ENCODE measurements at places on chromosomes 6 and 20. TPM values are rescaled to one million over a fixed set of nuclear protein-coding genes. Genes with fewer than 3 reads are reported as not detected.

GRCh38 chr6:74170118-74170517 lies 474.1 kb downstream of the CD109 start:
- no peak overlapping the region for H3K4me3 ChIP-seq
- H3K27me3 ChIP-seq: no peaks in the 10 kb centered on the region
- no peak for DNase-seq

GRCh38 chr6:148548749-148549140 lies 198.1 kb upstream of the UST start:
- no peaks in the 10 kb centered on the region for H3K4me1 ChIP-seq
- H3K36me3 ChIP-seq: no peaks in the 10 kb centered on the region

The BAK1 gene
- 56.3 TPM for total RNA-seq

- peak overlapping the region; percentile 52 for H3K27ac ChIP-seq
- H3K36me3 ChIP-seq: peaks cover 15% of the 10 kb centered on the region
- H3K27me3 ChIP-seq: no peaks in the 10 kb centered on the region
- peaks cover 46% of the 10 kb centered on the region for H3K4me1 ChIP-seq
These were observed 112.2 kb downstream of the INSM1 start for GRCh38 chr20:20480126-20480525.

The C6orf120 gene
- total RNA-seq: 15.1 TPM

The MAP1LC3A gene
- total RNA-seq: 4.6 TPM

DNA sequence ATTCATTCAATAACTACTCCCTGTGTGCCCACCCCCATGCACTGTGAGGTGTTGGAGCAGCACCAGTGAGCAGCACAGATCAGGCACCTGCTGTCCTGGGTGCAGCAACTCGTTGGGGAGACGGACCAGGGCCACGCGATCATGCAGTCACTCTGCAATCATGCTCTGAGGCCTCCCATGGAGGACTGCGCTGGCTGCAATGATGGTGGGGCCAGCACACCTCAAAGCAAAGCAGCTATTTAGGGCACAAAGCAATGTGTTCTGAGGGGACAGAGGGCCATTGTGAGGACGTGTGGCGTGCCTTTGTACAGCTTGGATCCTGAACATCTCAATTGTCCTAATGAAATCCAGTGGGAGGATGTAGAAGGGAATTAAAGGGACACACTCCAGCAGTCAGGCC lies 41.0 kb upstream of the MPC1 start:
- no peaks in the 10 kb centered on the region for H3K27me3 ChIP-seq
- no peak for DNase-seq
- peaks cover 1% of the 10 kb centered on the region for H3K36me3 ChIP-seq
- peaks cover 18% of the 10 kb centered on the region for H3K4me1 ChIP-seq

The SLC18B1 gene
- 4.5 TPM for total RNA-seq

- no peaks in the 10 kb centered on the region for H3K36me3 ChIP-seq
- H3K27me3 ChIP-seq: peaks cover 8% of the 10 kb centered on the region
- H3K4me3 ChIP-seq: no peak overlapping the region
- H3K4me1 ChIP-seq: no peaks in the 10 kb centered on the region
These were observed 174.0 kb upstream of the FOXQ1 start for GRCh38 chr6:1137849-1138248.

DNA sequence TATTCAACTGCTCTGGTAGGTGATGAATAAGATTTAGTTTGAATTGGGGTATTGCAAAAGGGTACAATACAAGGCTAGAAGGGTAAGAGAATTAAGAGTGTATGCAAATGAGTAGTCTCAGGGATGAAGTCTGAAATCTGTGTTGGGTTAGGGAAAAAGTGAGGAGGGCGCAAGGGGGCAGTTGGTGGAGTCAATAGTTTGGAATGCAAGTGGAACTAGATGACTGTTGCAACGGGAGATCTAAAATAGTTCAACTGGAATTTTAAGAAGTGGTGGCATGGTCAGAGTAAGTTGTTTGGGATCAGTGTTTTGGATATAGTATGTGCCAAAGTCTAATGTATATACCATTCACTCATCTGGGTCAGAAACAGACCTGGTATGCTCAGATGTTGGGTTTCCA lies 329.6 kb downstream of the GJA1 start:
- H3K27me3 ChIP-seq: no peaks in the 10 kb centered on the region
- DNase-seq: no peak
- no peak overlapping the region for H3K27ac ChIP-seq

DNA sequence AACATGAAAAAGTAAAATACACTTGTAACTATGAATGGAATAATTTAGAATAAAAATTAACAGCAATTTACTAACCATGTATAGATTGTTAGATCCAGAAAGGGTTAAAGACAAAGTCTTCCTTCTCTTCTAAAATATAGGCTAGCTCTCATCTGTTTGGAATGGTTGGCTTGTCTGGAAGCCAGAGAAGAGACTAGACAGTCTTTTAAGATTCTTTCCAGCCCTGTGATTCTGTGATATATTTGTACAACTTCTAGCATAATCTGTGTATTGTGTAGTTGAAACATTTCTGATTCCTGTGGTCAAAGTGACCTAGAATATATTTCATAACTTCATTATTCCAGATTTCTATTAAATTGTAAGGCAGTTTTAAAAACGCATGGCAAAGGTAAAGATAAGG lies 196.6 kb downstream of the UST start:
- no peak overlapping the region for H3K4me3 ChIP-seq
- peaks cover 14% of the 10 kb centered on the region for H3K4me1 ChIP-seq
- H3K36me3 ChIP-seq: no peaks in the 10 kb centered on the region
- no peak overlapping the region for H3K27ac ChIP-seq
